ENCODE measurements at places on chromosomes 11 and 22.

DNA sequence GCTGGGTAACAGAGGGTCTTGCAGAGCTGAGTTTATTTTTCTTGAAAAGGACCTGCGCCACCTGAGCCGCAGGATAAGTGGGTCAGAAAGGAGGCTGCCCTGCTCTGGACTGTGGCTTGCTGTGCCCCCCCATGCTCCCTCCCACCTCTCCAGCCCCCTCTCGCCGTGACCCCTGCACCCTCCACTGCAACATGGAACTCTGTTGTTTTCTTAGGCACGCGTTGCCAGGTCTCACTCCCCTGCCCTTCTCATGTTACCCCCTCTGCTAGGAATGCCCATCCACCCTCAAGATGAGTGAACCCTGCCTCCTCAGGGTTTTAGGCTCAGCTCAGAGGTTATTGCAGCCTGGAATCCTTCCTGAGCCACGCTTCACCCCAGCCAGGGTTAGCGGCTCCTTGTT lies 10.8 kb downstream of the ETS1 start:
- DNase-seq, result no peak

DNA sequence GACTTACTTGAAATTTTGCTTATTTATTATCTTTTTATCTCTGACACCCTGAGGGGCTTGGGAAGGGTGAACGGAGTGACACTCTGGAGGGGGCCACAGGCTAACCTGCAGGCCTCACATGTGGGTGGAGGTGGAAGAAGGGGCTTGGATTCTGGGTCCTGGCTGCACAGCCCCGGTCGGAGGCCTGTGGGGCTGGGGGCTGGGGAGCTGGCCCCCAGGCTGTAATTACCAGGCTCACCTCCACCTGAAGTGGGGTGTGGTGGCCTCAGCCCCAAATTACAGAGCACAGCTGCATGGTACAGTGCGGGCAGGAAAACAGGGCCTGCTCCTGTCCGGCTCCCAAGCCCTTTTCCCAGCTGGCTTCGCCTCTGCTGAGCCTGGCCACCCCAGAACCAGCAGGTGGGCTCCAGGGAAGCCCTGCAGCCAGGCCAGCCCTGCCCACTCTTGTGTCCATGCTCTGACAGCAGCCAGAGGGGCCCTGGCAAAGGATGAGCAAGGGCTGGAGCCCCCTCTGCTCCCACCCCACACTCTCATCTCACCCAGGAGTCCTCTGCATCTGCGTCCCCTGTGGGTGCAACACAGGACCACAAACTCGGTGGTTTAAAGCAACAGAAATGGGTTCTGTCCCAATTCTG lies 48.0 kb downstream of the IGF2 start:
- no peak for DNase-seq

- no peak for DNase-seq
Measured at GRCh38 chr11:116610190-116610589, 162.6 kb downstream of the BUD13 start.

GRCh38 chr22:30662040-30662439 lies 5.6 kb downstream of the DUSP18 start:
- DNase-seq, result no peak

DNA sequence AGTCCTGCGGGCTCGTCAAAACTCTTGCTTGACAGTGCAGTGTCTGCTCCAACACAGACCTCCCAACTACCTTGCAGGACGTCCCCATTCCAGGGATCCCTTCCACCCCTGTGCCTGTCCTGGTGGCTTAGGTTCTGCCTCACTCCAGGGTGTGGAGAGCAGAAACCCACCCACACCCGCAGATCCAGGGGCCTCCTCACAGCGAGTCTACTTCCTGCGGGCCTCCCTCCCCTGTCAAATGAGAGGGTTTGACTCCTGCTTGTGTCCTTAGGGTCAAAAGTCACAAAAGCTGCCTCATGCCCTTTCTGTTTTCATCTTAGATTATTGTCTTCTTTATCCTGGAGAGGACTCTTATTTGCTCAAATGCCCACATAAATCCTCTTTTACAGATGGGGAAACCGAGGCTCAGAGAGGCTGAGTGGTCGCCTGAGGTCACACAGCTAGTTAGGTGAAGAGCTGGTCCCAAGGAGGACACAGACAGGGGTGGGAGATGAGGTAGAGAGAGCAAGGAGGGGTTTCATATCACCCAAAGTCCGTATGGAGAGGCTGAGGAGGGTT lies 81.1 kb upstream of the KCNQ1OT1 start:
- DNase-seq, result no peak

- peak; percentile 92 for DNase-seq
Measured at GRCh38 chr11:125404811-125405790, 91.0 kb downstream of the FEZ1 start.

GRCh38 chr22:47143249-47143938 lies 380.9 kb downstream of the TBC1D22A start:
- DNase-seq, result no peak

DNA sequence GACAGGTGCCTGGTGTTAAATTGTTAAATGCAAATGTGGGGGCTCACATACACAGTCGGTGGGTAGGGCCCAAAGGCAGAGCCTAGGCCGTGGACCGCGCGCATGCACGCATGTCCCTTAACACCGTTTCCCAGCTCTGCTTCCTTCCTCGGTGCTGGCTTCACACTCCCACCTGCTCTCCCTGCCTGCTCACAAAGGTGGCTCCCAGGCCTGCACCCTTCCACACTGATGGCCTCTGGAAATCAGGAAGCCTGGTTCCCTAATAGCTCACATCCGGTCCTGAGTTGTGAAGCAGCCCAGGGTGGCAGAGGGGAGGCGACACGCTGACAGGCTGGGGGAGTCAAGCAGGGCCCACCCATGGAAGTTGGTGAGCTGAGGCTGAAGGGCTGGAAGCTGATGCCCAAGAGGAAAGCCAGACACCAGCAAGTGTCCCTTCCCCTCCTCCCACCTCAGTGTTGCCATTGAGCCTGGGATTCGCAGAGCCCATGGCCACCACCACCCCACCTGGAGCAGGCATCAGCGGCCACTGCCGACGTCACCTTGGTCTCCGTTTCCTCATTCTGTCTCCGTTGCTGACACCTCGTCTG lies 13.7 kb upstream of the CTTN start:
- no peak for DNase-seq

DNA sequence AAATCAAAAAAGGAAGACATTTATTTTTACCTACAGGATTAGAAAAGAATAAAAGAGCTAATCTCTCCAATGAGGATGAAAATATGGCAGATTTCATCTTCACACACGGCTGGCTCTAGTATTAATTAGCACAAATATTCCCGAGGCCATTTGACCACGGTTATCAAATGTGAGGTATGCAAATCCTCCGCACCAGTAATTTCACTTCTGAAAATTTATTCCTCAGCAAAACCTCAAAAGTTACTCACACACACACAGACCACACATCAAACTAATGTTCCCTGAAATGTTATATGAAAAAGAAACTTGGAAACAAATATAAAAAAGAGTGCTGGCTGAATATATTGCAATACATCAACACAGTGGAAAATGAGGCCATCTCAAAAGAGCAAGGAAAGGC lies 32.8 kb downstream of the CELSR1 start:
- no peak for DNase-seq

DNA sequence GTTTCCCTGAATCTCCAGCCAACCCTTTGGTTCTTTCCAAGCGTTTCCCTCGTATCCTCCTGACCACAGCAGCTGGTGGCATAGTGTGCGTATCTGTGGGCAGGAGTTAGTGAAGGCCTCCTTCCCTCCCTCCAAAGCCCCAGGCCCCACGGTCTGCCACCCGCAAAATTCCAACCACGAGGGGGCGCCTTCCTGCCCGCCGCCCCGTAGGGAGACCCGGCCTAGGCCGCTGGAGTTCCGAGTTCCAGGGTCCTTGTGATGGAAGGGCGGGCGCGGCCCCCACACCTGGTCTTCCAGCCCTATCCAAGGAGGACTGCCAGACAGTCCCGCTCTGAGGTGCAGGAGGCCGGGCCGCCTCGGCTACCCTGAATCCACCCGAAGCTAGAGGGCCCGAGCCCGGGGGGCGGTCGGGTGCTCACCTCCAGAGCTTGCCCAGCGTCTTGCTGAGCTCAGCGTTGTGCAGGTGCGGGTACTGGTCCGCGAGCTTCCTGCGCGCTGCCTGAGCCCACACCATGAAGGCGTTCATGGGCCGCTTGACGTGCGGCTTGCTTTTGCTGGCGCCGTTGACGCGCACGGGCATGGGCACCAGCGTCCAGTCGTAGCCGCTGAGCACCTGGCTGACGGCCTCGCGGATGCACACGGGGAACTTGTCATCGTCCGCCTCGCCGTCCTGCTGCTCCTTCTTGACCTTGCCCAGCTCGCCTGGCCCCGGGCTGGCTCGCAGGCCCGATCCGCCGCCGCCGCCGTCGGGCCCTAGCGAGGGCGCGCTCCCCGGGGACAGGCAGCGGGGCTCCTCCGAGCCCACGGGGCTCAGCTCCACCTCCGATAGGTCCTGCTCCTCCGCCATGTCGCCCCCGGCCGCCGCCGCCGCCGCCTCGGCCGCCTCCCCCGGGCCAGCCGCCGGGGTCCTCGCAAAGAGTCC lies 1.2 kb downstream of the SOX10 start:
- DNase-seq, result no peak

- DNase-seq, result no peak
Measured at GRCh38 chr22:46963672-46964545, 201.5 kb downstream of the TBC1D22A start.

GRCh38 chr11:128471138-128471661 lies 116.2 kb downstream of the ETS1 start:
- no peak for DNase-seq

DNA sequence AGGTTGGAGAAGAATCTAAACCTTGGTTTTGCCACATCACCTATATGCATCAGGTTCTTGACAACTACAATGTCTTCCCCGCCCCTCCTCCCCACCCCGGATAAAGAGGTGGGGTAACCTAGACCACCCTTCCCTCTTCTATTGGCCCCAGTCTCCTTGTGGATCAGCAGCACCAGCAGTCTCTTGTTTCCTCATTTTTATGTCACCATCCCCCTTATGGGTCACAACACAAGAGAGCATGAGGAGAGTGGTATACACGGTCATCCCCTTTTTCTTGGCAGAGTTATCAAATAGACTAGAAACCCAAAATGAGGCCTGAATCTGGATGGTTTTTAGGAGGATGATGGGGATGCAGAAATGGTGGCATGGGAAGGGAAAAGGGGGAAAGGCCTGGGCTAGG lies 1.2 kb downstream of the MS4A4E start:
- no peak for DNase-seq

DNA sequence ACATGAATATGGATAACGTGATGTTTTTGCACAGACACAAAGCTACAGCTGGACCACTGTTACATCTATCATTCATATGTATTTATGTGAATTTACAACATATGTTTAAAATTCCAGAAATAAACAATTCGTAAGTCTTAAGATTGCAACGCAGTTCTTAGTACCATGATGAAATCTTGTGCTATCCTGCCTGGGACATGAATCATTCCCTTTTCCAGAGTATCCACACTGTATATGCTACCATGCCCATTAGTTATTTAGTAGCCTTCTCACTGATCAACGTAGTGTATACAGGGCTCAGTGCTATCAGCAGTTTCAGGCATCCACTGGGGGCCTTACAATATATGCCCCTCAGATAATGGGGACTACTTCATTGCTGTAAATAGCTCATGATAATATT lies 4.3 kb downstream of the ATL3 start:
- no peak for DNase-seq

DNA sequence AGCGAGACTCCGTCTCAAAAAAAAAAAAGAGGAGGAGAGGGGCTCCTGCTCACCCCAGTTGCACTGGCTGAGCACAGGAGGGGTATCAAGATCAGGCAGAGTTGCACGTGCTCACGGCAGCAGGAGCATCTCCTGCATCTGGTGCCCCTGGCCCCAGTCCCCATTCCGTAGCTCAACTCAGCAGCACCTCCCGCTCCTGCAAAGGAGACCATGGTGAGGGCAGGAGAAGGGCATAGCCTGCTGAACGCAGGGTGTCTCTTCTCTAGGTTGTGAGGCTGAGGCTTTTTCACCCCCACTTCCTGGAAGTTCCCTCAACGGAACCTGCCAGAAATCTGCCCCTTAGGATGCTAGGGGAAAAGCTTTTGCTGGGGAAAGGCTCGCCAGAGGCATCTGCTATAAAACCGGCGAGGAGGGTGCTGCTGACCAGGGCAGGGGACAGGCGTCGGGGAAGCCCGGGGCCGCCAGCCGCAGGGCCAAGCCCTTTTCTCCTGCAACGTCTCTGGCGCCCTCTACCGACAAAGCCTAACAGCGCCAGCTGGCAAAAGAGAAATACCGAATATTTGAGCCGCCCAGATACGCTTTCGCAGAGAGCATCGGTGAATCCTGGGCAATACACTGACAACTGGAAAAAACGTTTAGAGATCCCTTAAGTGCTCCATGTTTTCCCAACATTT lies 1.0 kb upstream of the PPP6R2 start:
- DNase-seq, result peak; percentile 94

- no peak for DNase-seq
Measured at GRCh38 chr11:65187146-65187675, 5.5 kb downstream of the CAPN1 start.

DNA sequence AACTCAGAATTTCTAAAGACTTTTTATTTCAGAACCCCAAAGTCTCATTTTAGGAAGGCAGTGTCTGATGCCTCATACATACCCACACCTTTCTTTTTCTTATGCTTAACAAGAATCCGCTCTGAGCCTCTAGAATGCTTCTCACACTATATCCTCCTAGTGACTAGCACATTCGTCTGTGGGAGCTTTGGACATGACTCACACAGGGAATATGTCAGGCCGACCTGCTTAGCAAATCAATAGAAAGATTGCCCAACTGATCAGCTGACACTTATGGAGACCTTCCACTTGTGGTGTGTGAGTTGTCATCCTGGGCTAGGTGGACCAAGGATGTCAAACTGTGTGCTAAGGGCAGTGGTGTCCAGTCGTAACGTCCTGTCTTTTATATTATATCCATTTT lies 129.9 kb upstream of the TTC12 start:
- DNase-seq, result no peak

GRCh38 chr11:113874581-113875233 lies 665 bp downstream of the USP28 start:
- peak; percentile 74 for DNase-seq

DNA sequence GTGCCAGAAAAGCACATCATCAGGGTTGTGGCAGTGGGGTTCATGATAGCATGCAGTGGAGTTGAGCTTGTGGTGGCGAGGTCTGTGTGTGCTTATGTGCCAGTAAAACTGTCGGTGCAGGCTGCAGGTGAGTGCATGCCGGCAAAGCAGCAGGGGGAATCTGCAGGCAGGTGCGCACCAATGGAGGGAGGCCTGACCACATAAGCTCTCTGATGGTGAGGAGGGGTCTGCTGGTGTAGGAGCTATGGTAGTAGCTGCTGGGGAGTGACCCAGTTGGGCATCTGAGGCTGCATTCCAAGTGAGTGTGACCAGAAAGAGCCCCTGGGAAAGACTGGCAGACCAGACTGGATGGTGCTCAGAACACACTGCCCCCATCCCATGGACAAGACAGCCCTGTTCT lies 121.5 kb downstream of the CNTN5 start:
- DNase-seq, result no peak

GRCh38 chr22:18075720-18076497 lies 1.9 kb upstream of the PEX26 start:
- DNase-seq, result peak; percentile 84

DNA sequence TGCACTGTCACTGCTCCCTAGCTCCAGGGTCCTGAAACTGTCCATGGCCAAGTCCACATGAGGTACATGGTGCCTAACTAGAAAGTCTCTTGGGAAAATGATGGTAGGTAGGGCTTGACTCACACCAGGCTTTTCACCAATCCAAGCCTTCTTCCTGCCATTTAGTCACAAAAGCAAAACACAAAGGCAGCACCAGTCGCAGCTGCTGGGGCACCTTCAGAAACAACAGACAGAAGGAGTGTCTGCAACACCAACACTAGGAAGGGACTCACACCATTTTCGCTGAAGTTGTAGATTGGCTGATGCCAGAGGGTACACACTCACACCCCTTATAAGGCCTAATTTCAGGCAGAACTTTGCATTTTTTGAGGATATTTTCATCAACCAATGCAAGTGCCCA lies 55.7 kb downstream of the SYTL2 start:
- no peak for DNase-seq

GRCh38 chr11:73314117-73314961 lies 6.3 kb downstream of the ARHGEF17 start:
- DNase-seq, result no peak
